ENCODE measurements at places on chromosomes 2 and 18.

GRCh38 chr2:104425850-104426595, 427.9 kb upstream of the POU3F3 start:
- no peak for DNase-seq

DNA sequence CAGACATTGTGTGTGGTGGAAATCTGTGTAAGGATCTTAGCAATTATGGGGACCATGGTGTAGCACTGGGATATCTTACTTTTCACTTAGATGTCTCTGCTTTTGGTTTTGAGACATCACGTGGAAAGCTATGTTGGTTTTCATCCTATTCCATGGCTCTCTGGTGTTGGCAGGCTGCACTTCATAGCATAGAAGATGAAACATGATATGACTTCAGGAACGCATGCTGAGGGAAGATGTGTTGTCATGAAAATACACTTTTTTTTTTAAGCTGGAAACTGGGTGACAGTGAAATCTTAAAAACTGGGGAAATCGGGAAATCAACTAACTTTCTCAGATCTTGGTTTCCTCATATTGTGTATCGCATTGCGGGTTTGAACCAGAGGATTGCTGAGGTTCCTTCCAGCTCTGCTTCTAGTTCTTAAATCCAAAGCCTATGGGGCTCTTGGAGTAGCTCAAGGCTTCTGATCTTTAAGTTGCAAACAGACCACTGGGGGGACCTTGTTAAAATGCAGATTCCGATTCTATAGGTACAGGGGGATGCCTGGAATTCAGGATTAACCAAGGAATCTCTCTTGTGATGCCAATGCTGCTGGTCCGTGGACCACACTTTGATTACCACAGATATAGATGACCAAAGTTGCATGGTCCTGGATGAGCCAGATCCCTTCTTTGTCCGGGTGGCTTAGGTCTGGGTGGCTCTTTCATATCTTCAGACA, 160.7 kb downstream of the SH3RF3 start:
- no peak for DNase-seq

GRCh38 chr2:2646433-2647051, 315.5 kb upstream of the MYT1L start:
- DNase-seq, result no peak

GRCh38 chr2:206028101-206028500, 57.9 kb downstream of the INO80D start:
- DNase-seq, result no peak

DNA sequence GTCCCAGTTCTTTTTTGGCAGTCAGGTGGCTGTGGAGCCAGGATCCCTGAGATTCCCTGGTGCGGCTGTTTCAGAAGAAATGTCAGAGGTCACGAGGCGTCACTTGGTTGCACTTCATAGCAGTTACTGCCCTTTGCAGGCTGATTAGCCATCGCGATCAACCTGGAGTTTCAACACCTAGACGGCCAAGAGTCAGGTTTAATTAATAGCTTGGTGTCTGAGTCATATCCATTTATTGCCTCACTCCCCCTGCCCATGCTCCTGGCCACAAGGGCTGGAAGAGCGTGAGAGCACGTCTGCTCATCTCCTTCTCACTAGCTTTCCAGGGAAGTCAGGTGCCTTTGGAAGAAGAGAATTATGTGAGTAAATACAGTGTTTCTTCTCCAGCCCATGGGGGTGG, 552.3 kb downstream of the TSN start:
- DNase-seq, result no peak

DNA sequence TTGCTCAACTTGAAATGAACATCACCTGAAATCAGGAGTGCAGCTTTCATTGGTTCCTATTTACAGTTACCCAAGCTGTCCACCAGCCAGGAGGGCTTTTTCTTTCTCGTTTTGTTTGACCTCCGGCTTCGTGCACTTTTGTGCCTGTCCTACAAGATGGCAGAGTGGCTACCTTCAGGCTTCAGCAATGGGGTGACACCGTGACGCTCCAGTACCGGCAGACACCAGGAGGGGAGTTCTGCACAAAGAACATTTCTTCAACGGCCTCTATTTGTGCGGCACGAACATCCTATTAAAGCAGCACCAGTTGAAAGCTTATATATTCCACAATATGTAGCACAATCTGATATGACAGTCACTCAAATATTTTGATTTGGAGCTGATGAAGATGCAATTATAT, 18.3 kb downstream of the RNASEH1 start:
- no peak for DNase-seq

DNA sequence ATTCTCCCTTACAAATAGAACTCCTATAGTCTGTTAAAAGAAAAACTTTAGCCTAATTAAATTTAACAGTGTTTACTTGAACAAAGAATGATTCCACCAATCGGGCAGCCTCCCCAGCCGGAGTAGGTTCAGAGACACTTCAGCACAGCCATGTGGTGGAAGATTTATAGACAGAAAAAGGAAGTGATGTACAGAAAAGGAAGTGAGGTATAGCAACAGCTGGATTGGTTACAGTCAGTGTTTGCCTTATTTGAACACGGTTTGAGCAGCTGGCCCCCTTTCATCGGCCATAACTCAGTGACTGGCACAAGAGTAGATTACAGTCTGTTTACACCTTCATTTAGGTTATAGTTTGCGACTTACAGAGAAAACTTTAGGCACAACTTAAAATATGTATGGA, 2.1 kb upstream of the SKA1 start:
- DNase-seq, result no peak

DNA sequence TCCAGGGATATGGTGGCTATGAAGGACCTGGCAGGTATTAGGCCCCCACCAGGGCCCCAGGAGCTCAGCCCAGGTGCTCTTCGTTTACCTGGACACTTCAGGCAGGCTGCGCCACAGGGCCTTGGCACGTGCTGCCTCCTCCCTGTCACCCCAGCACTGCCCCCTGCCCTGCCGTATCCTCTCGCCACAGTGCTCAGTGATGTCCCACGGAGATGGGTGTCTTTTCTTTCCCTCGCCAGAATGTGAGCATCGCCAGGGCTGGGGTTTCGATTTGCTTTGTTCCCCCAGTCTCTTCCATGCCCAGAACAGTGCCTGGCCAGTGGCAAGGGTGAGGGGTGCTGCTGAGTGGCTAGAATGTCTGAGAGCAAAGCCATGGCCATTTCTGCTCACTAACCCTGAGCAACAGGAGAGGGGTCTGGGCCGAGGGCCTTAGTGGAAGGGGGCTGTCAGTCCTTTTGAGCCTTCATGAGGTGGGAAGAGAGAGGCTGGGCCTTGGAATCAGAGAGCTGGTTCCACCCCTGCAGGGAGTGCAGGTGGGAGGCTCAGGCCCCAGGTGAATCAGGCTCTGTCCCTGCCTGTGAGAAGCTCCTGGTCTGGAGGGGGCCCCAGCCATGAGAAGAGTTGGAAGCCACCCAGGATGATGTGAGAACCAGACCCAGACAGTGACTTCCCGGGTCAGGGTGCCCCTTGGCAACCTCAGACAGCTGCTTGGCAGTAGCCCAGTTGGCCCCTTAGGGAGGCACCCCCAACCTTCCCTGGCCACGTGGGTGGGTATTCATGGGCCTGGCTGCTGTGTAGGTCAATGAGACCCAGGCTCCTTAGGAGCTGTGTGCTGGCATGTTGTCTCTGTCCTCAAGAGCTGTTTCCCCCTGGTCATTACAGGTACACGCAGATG, 129.9 kb upstream of the HS6ST1 start:
- DNase-seq, result no peak

DNA sequence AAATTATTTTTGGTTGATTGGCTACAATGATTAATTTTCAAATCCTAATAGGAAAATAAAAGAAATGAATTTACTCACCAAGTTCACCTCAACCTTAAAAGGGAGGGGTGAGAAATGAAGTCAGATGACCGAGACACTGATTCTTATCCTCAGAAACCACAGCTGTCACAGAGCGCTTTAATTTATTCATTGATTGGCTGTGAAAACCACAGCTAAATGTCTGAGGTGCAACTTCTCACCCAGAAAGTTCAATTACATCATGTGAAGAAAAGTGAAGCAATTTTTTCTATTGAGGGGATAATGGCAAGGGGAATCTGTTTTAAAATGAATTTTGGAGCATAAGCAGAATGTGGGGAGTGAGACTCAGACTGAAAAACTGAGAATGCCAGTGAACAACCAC, 128.4 kb downstream of the RNF152 start:
- no peak for DNase-seq

GRCh38 chr2:187962538-187962937, 329.1 kb upstream of the GULP1 start:
- no peak for DNase-seq

- DNase-seq, result no peak
These were observed 477.2 kb downstream of the TRIB2 start for GRCh38 chr2:13193900-13194299.

DNA sequence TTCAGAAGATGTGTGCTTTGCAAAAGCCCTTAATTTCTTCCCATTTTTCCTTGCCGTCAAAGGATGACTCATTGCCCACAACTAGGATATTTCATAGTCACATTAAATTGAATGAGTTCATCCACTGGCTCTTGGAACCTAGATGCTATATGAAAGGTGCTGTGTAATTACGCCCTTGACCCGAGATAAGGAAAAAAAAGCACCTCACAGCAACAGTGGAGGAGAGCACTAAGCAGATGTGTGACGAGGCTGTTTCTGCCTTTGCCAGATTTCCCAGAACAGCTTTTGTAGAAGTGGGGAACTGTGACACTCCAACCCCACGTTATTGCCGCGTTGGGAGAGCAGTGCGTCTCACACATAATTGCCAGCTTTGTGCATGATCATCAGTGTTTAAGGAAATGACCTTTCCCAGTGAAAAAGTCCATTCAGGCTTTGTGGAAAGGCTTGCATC, 33.3 kb upstream of the TMEM87B start:
- DNase-seq, result no peak

- no peak for DNase-seq
These were observed 678.3 kb downstream of the BCL11A start for GRCh38 chr2:59874971-59875755.

DNA sequence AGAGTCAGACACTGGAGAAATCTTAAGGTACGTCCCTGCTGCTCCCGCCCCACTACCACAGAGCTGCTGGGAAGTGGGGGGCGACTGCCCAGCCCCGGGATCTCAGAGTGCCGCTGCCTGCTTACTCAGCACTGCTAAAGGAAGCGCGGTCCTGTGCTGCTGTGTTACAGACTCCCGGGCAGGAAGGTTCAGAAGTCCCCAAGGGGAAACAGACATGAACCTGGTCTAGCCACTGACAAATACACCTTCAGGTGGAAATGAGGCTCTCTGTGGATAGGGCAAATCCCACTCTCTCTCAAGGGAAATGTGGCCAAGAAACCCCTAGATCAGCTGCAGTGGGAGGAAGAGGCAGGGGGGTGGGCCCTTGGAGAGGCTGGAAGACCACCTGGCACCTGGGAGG, 13.7 kb downstream of the MTERF4 start:
- no peak for DNase-seq

- DNase-seq, result no peak
These were observed 317.2 kb downstream of the GBX2 start for GRCh38 chr2:235850771-235851551.

Data from activated T-helper 1 cell treated with anti-CD3 and anti-CD28 coated beads, Interleukin-2, amount 50 U/mL, for 16 hours (primary cell).